PC-3 (cell line): ENCODE measurements at places on chromosomes 4 and X. TPM values are rescaled to one million over a fixed set of nuclear protein-coding genes. Genes with fewer than 3 reads are reported as not detected.

Gene NAP1L3
- 1.5 and 1.9 TPM in 2 replicates for total RNA-seq

GRCh38 chr4:48141048-48141447 lies 7.0 kb upstream of the TXK start:
- peaks cover under 1% of the 10 kb centered on the region; the same call in 1 of the 2 replicates for H3K4me1 ChIP-seq
- peak; percentile 66 for DNase-seq
- no peak overlapping the region for H3K4me3 ChIP-seq

- H3K27ac ChIP-seq: no peak overlapping the region
- H3K36me3 ChIP-seq: no peaks in the 10 kb centered on the region
- H3K27me3 ChIP-seq: no peaks in the 10 kb centered on the region
- H3K4me3 ChIP-seq: no peak overlapping the region
These were observed 5.5 kb upstream of the DCTD start for GRCh38 chr4:182922501-182923284.

Gene IQSEC2
- 8.5 and 19.3 TPM in 2 replicates for total RNA-seq

- H3K36me3 ChIP-seq: no peaks in the 10 kb centered on the region
- no peak overlapping the region for H3K4me3 ChIP-seq
- no peaks in the 10 kb centered on the region for H3K4me1 ChIP-seq
- no peak for DNase-seq
- H3K27ac ChIP-seq: no peak overlapping the region
These were observed 12.9 kb downstream of the ING2 start for GRCh38 chr4:183517781-183518180.

DNA sequence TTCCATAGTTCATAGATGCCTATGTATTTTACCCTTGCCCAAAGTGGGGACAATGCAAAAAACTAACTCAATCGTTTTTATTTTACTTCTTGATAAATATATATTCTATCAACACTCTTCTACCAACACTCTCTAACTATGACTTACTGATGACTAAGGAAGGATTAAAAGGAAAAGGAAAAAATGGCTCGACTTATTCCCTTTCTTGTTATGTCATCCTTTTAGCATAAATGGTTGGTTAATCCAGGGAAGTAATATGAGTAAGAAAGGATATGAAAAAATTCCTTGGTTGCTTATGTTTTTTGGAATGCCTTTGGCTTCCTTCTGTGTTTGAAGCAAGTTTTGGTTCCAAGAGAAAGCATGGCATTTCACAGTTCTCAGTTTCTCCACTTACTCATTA lies 1087.1 kb downstream of the C4orf33 start:
- no peaks in the 10 kb centered on the region for H3K4me1 ChIP-seq
- no peaks in the 10 kb centered on the region for H3K27me3 ChIP-seq
- DNase-seq: peak; percentile 1
- no peak overlapping the region for H3K27ac ChIP-seq

- DNase-seq: no peak
- H3K4me1 ChIP-seq: no peaks in the 10 kb centered on the region
- H3K36me3 ChIP-seq: no peaks in the 10 kb centered on the region
- H3K27me3 ChIP-seq: no peaks in the 10 kb centered on the region
These were observed 31.4 kb downstream of the PPP1R2C start for GRCh38 chrX:42746606-42747005.

Gene MAGEA1
- total RNA-seq: 0.07 TPM in 1 of 2 replicates, not detected in the other

DNA sequence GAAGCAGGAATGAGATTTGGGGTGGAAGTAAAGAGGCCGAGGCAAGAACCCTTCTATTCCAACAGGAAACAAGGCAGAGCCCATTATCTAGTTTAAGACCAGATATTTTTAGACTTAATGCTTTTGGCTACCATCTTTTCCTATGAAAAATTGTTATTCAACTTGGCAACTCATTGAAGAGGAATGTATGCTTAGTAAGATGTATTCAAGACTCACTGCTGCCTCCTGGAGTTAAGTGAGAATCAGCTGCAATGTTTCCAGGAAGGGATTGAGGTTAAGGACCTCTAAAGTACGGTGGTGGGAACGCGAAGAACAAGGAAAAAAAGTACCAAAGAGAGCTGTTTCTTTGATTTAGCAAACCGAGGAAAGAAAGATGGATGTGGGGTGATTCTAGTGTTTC lies 89.1 kb downstream of the RAPGEF2 start:
- DNase-seq: peak; percentile 81
- H3K27me3 ChIP-seq: no peaks in the 10 kb centered on the region
- peaks cover 4% of the 10 kb centered on the region; the same call in 1 of the 2 replicates for H3K4me1 ChIP-seq
- no peak overlapping the region for H3K27ac ChIP-seq
- no peaks in the 10 kb centered on the region for H3K36me3 ChIP-seq
- no peak overlapping the region for H3K4me3 ChIP-seq

- H3K4me1 ChIP-seq: peaks cover 14% of the 10 kb centered on the region
- no peak for DNase-seq
- no peaks in the 10 kb centered on the region for H3K27me3 ChIP-seq
- no peak overlapping the region for H3K4me3 ChIP-seq
- no peaks in the 10 kb centered on the region for H3K36me3 ChIP-seq
These were observed 56.3 kb downstream of the SHISA3 start for GRCh38 chr4:42453612-42454011.

DNA sequence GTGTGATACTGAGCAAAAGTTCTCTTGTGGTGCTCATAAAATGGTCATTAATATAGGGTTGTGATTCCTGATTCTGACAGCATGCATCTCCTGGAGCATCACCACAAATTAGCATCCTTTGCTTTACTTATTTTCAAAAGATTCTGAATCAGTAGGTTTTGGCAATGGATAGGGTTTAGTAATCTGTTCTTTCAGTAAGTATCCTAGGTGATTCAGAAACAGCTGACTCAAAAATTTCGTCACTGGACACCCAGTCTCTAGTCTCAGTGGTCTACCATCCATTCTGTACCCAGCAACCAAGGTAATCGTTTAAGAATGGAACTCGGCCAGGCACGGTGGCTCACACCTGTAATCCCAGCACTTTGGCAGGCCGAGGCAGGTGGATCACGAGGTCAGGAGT lies 4.1 kb downstream of the CBLL2 start:
- H3K27me3 ChIP-seq: no peaks in the 10 kb centered on the region
- H3K36me3 ChIP-seq: no peaks in the 10 kb centered on the region
- H3K4me1 ChIP-seq: no peaks in the 10 kb centered on the region
- DNase-seq: peak; percentile 22
- H3K4me3 ChIP-seq: no peak overlapping the region

DNA sequence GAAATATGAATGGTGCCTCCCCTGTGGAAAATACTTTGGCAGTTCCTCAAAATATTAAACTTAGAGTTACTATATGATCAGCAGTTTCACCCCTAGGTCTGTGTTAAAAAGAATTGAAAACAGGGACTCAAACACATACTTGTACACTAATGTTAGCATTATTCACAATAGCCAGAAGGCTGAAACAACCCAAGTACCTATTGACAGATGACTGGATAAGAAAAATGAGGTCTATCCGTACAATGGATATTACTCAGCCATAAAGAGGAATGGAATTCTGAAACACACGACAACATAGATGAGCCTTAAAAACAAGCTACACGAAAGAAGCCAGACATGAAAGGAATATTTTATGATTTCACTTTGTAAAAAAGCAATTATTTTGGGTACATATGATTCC lies 54.9 kb downstream of the PGRMC2 start:
- H3K4me1 ChIP-seq: peaks cover 28% of the 10 kb centered on the region
- no peak for DNase-seq
- no peaks in the 10 kb centered on the region for H3K27me3 ChIP-seq
- H3K4me3 ChIP-seq: no peak overlapping the region
- H3K27ac ChIP-seq: no peak overlapping the region

- no peak for DNase-seq
- H3K27ac ChIP-seq: no peak overlapping the region
- H3K27me3 ChIP-seq: no peaks in the 10 kb centered on the region
These were observed 701.0 kb upstream of the PITX2 start for GRCh38 chr4:111323916-111324315.

GRCh38 chrX:130047416-130047815 lies 62.9 kb downstream of the ELF4 start:
- no peaks in the 10 kb centered on the region for H3K27me3 ChIP-seq
- no peaks in the 10 kb centered on the region for H3K4me1 ChIP-seq
- no peak for DNase-seq
- peaks cover 5% of the 10 kb centered on the region for H3K36me3 ChIP-seq

Gene CLNK
- not detected in 2 replicates for total RNA-seq

Gene NCAPG
- 25.9 and 27.6 TPM in 2 replicates for total RNA-seq

Gene CNKSR2
- total RNA-seq: 2.0 and 5.4 TPM in 2 replicates

DNA sequence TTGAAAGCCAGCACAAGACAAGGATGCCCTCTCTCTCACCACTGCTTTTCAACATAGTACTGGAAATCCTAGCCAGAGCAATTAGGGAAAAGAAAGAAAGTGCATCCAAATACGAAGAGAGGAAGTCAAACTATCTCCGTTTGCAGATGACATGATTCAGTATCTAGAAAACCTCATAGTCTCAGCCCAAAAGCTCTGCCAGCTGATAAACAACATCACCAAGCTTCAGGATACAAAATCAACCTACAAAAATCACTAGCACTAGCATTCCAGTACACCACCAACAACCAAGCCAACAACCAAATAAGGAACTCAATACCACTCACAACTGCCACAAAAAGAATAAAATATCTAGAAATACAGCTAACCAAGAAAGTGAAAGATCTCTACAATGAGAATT lies 38.6 kb downstream of the COX7B2 start:
- no peaks in the 10 kb centered on the region for H3K36me3 ChIP-seq
- no peaks in the 10 kb centered on the region for H3K4me1 ChIP-seq
- DNase-seq: no peak
- no peak overlapping the region for H3K4me3 ChIP-seq
- H3K27me3 ChIP-seq: no peaks in the 10 kb centered on the region
- H3K27ac ChIP-seq: no peak overlapping the region

DNA sequence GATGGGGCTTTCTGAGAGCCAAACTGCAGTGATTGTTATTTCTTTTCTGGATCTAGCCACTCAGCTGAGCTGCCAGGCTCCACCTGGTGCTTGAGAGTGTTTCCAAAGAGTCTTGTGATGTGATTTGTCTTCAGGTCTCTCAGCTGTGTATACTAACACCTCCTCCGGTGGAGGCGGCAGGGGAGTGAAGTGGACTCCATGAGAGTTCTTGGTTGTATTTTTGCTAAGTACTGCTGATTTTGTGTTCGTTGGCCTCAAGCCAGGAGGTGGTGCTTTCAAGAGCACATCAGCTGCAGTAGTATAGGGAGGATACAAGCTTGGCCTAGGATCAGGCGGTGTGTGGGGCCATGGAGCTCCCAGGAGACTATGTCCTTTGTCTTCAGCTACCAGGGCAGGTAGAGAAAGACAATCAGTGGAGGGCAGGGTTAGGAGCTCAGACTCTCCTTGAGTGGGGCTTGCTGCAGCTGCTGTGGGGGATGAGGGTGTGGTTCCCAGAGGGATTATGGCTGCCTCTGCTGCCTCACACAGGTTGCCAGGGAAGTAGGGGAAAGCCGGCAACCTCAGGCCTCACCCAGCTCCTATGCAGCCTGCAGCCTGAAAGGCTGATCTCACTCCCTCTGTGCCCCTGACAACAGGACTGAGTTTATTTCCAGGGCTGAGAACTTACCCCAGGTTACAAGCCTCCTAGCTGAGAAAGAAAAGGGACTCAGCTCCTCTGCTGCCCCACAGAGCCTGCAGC lies 62.4 kb downstream of the NPFFR2 start:
- no peaks in the 10 kb centered on the region for H3K4me1 ChIP-seq
- no peaks in the 10 kb centered on the region for H3K36me3 ChIP-seq
- no peak overlapping the region for H3K27ac ChIP-seq
- H3K27me3 ChIP-seq: no peaks in the 10 kb centered on the region

- no peak for DNase-seq
- no peak overlapping the region for H3K27ac ChIP-seq
- no peaks in the 10 kb centered on the region for H3K36me3 ChIP-seq
- no peaks in the 10 kb centered on the region for H3K27me3 ChIP-seq
- H3K4me1 ChIP-seq: no peaks in the 10 kb centered on the region
These were observed 464.4 kb upstream of the BOD1L1 start for GRCh38 chr4:14091966-14092365.

DNA sequence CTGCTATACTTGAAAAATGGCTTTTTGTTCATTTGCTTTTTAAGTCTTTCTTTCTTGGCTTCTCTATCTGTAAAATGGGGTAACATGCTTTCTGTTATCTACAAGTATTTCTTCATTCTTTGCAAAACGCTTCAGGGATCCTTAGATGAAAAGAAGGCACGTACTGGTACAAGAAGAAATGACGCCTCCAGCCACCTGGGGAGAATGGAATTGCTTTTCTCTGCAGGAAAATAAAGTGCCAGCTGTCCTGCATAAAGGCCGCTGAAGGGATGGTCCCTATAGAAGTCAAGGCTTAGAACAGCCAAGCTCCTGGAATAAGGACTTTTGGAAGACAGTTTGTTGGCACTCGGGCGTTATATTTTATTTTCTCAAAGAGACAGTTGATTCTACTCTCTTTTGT lies 210.8 kb upstream of the RASGEF1B start:
- DNase-seq: no peak
- H3K27me3 ChIP-seq: peaks cover 32% of the 10 kb centered on the region
- H3K36me3 ChIP-seq: no peaks in the 10 kb centered on the region
- H3K27ac ChIP-seq: no peak overlapping the region

- H3K36me3 ChIP-seq: no peaks in the 10 kb centered on the region
- peak overlapping the region; percentile 74 for H3K4me3 ChIP-seq
- H3K27me3 ChIP-seq: no peaks in the 10 kb centered on the region
- no peaks in the 10 kb centered on the region for H3K4me1 ChIP-seq
These were observed 905 bp downstream of the NSUN7 start for GRCh38 chr4:40750461-40751258.

- H3K4me3 ChIP-seq: peak overlapping the region; percentile 61
- peaks cover 50% of the 10 kb centered on the region for H3K4me1 ChIP-seq
- H3K36me3 ChIP-seq: no peaks in the 10 kb centered on the region
- DNase-seq: peak; percentile 86
These were observed 277.6 kb upstream of the DIAPH2 start for GRCh38 chrX:96407072-96407471.

GRCh38 chrX:130211415-130212186 lies 39.8 kb downstream of the RAB33A start:
- H3K27me3 ChIP-seq: no peaks in the 10 kb centered on the region
- H3K36me3 ChIP-seq: peaks cover 8% of the 10 kb centered on the region; the same call in 1 of the 2 replicates
- no peak overlapping the region for H3K4me3 ChIP-seq
- H3K4me1 ChIP-seq: no peaks in the 10 kb centered on the region
- no peak for DNase-seq
- no peak overlapping the region for H3K27ac ChIP-seq

Gene OTUD4
- total RNA-seq: 13.6 and 20.6 TPM in 2 replicates

DNA sequence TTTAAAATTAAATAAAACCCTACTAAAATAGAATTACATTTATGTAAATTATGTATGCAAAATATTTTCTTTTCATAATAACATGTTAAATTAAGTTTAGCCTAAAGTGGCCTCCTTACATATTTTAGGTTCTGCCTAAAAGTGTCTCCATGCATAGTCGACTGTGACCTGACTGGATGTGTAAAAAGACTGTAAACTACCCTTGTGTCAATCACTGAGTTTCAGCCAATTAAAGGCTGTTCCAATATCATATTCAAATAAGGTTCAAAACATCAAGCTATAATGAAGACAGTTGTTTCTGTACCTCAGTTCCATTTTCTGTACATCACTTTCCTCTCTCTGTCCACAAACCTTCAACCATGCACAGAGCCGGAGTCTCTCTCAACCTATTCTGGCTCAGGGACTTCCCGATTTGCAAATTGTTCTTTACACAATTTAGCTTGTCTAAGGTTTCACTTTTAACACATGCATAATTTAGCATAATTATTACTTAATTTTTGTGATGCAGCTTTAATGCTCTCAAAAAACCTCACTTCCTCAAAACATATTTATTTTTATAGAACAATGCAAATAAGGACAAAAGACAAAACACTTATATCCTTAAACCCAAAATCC lies 60.1 kb downstream of the SH3RF1 start:
- peaks cover 11% of the 10 kb centered on the region for H3K36me3 ChIP-seq
- no peaks in the 10 kb centered on the region for H3K27me3 ChIP-seq
- no peak overlapping the region for H3K27ac ChIP-seq
- no peaks in the 10 kb centered on the region for H3K4me1 ChIP-seq
